ENCODE measurements at places on chromosomes 3 and 15.

DNA sequence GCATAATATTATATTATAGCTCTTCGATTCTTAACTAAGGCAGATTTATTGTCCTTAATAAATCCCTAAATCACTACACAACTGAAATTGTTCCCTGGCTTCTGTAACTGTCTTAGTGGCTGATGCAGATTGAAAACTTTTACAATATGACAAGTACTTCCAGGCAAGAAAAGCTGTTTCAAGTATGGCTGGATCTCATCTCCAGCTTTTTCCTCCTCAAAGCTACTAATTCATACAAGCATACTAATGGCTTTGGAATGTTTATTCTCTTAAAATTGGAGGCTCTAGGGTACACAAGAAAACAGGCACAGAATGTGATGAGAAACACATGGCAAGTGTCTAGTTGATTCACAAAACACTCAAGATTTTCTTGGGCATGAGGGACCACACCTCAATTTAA lies 351.5 kb upstream of the ICE2 start:
- DNase-seq = no peak

- no peak for DNase-seq
Observed at GRCh38 chr15:22956257-22956977, 23.8 kb downstream of the CYFIP1 start.

GRCh38 chr3:136473716-136474326 lies 223.7 kb downstream of the PCCB start:
- no peak for DNase-seq

DNA sequence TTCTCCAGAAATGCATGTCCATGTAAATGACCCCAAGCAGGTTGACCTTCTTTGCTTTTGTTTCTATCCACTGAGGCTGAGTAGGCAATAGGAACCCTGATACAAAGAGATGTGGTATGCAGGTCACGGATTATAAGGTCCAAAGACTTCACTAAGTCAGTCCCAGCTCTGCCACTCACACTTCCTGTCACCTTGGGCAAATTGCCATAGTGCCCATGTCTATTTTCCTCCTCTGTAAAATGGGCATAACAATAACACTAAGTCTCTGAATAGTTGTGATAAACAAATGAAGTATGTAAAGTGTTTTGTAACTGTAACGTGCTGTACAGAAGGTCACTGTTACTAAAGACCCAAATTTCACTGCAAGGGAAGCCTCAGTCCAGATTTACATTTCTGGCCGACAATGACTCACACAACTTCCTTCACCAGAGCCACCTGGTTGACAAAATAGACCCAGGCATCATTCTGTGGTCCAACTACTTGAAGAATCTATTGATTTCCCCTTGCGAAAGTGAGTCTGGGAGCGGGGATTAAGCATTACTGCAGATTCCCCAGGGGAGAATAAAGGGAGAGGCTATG lies 175.4 kb upstream of the LPP start:
- DNase-seq = no peak

DNA sequence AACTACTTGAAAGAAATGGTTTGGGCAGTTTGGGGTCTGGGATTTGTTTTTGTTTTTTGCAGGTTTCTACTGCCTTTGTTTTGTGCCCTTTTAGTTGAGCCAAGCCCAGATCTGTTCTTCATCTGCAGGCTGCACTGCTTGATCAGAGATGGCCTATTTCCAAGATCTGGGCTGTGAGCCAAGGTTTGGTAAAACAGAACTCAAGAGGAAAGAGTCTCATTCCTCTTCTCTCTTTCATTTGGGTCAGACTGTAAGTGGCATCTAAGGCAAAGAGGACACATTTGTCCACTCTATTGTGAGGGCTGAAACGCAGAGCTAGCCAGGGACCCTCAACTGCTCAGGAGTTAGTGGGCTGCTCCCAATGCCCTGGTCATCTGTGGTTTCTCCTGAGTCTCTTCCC lies 104.4 kb upstream of the UBE3A start:
- no peak for DNase-seq
